T-helper 17 cell (primary cell): ENCODE measurements at places on chromosomes 2 and 18.

GRCh38 chr2:43484323-43484930 lies 111.4 kb downstream of the THADA start:
- no peak for DNase-seq

DNA sequence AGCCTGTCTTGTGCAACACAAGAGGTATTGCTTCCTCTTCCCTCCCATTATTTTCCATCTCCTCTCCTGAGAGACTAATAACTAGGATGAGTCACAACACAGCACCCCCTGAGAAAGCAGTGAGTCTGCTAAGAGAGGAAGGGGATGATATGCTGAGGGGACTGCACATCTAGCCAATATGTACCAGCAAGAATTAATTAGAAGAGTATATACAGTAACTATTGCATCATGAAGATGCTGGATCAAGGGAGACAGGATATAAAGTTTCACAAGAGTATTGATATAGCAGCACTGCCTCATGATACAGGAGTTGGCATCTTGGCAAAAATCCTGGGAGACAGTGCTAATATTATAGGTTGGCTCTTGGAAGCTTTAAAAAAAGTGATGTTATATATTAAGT lies 289.9 kb upstream of the RBMS1 start:
- no peak for DNase-seq

GRCh38 chr2:6986301-6986911 lies 69.2 kb downstream of the RNF144A start:
- DNase-seq: no peak

DNA sequence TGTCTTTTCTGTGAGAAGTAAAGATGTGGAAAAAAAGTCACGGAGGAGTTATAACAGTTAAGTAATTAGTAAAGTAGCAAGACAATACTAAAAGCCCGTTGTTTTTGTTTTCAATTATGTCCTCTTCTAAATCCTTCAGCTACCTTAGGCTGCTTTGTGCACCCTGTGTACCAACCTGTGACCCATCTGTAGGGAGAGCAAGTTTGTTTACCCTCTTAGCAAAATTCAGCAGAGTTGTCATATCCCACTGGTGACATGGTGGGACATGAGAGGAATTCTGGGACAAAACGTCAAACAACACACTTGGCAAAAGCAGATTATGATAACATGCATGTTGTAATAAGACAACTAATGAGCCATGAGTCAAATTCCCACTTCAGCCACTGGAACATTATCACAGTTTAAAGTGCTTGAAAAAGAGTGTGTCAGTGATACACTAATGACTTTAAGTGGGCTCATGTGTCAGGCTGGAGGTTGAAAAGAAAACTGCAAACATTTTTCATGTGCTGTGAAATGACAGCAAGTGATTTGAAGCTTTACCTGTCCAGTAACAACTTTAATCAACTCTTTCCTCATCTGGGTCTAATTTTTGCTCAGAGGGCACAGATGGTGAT lies 392.8 kb upstream of the ACVR2A start:
- DNase-seq: no peak

GRCh38 chr2:197240421-197241041 lies 70.0 kb downstream of the ANKRD44 start:
- no peak for DNase-seq

- no peak for DNase-seq
Measured at GRCh38 chr2:1552611-1553010, 139.3 kb downstream of the TPO start.

DNA sequence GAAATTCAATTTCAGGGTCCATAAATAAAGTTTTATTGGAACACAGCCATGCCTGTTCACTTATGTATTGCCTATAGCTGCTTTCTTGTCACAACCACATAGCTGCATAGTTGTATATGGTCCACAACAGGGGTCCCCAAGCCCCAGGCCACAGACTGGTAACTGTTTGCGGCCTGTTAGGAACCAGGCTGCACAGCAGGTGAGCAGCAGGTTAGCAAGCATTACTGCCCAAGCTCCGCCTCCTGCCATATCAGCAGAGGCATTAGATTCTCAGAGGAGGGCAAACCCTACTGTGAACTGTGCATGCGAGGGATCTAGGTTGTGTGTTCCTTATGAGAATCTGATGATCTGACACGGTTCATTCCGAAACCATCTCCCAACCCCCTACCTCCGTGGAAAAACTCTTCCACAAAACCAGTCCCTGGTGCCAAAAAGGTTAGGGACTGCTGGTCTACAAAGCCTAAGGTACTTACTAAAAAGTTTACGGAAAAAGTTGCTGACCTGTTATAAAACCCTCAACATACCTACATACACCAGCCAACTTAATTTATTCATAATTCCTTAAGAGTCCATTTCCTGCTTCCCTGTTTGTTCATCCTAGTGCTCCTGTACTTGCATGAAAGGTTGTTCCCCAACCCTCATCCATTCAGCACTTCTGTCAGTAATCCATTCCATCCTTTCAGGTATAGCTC lies 40.1 kb downstream of the NDUFAF7 start:
- DNase-seq: no peak

GRCh38 chr2:137133225-137133624 lies 367.9 kb downstream of the THSD7B start:
- no peak for DNase-seq

- no peak for DNase-seq
Measured at GRCh38 chr2:65708086-65708485, 275.7 kb upstream of the SPRED2 start.

DNA sequence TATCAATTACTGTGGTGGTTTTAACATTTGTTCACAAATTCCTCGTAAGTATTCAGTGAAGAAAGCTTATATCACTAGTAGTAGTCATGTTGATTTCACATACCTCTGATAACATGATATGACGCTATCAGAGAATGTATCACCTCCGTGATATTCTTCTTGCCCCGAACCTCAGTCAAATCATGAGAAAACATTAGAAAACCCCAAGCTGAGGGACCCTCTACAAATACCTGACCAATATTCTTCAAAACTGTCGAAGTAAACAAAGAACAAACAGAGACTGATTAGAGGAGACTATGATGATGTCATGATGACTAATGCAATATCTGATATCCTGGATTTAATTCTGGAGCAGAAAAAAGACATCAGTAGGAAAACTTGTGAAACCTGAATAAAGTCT lies 85.6 kb upstream of the SPOPL start:
- DNase-seq: no peak

DNA sequence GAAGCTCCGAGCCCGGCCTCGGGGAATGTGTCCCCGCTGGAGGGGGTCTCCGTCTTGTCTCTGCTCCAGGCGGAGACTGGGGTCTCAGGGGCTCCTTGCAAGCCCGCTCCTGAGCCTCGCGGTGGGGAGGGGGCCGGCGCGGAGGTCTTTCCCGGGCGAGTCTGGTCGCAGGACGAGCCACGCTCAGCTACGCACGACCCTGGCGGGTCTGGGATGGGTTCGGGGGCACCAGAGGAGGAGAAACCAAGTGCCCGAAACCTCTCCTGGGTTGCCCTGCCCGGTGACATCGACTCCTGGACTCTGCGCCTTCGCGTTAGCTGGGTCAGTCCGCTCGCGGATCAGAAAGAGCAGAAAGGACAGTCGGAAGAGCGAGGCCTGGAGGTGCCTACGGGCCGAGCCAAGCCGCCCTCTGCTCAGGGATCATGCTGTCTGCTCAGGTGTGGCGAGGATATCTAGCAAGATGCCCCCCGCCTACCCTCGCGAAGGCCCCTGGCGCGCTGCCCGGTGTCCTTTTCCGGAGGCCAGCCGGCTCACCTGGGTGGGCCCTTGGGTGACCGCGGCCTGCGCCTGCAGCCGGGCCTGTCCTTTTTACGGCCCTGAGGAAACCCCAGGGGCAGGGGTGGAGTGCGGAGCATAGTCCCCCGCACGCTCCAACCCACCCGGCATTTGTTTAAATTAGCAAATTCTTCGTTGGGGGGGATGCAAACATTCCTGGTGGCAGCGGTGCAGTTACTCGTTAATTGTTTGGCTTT lies 58.7 kb downstream of the SNORC start:
- DNase-seq: no peak

DNA sequence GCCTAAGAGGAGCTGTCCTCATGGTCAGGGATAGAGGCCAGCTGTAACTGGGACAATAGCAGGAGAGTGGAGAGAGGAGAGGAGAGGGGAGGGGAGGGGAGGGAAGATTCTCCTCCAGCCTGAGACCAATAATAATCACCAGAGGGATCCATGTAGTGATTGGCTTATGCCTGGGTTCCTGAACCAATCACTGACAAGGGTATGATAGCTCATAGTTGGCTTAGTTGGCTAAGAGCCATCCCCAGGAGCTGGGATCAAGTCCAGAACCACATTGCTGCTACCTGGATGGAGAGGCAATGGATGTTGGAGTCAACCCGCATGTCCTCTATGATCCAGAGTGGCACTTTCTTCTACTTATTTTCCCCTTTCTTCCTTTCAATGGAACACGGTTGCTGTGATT lies 7.7 kb upstream of the ST8SIA5 start:
- DNase-seq: no peak

GRCh38 chr2:45746888-45747287 lies 95.4 kb downstream of the PRKCE start:
- DNase-seq: no peak

- no peak for DNase-seq
Measured at GRCh38 chr18:71598374-71598773, 945.8 kb downstream of the CBLN2 start.

DNA sequence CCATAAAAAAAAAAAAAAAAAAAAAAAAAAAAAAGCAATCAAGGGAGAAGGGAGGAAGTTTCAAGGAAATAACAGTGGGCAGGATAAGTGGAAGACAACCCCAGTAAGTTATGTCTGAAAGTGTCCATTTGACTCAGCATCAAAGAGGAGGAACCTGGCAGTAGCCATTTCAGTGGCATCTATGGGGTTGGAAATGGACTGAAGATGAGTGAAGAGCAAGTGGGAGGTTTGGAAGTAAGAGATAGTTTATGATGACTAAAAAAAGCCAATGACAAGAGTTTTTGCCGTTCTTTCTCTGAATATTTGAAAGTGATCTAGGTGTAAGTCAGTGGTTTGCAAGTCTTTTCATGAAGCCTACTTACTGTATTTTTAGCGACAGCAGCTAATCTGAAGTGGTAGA lies 9.2 kb upstream of the SELENOI start:
- DNase-seq: no peak

GRCh38 chr2:162184821-162185450 lies 32.9 kb upstream of the GCG start:
- DNase-seq: no peak

DNA sequence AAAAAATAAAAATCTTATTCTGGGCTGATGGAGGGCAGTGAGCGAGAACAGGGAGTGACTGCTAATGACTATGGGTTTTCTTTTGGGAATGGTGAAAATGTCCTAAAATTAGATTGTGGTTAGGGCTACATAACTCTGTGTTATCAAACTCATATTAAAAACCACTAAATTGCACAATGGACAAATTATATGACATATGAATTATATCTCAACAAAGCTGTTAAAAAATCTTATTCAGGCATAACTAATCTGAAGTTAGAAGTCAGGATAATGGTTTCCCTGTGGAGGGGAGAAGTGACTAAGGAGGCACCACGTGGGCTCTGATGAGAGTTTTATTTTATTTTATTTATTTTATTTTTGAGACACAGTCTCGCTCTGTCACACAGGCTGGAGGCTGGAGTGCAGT lies 32.1 kb upstream of the DPP4 start:
- no peak for DNase-seq

DNA sequence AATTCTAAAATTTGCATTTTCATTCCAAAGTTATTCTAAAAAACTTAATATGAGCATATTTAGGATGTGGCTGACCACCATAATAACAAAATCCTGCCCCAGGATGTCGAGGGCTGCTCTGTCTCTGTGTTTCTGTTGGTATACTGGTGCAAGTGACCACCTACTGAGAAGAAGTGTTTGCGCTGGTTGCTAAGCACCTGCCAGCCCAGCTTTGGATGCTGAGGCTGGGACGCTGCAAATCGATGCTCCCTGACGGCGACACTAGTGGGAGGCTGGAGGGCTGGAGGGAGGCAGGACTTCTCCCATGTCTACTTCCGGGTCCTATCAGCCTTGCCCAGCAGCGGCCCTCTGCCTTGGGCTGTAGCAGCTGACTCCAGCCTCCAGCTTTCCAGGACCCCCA lies 45.0 kb downstream of the LAMA1 start:
- no peak for DNase-seq

- no peak for DNase-seq
Measured at GRCh38 chr2:80151248-80151647, 153.3 kb downstream of the LRRTM1 start.

- no peak for DNase-seq
Measured at GRCh38 chr2:3314626-3315025, 63.0 kb downstream of the EIPR1 start.

GRCh38 chr2:57181315-57182038 lies 865.1 kb upstream of the VRK2 start:
- no peak for DNase-seq

GRCh38 chr18:6683112-6683876 lies 46.2 kb upstream of the ARHGAP28 start:
- DNase-seq: no peak

GRCh38 chr2:54773838-54774237 lies 50.4 kb downstream of the EML6 start:
- DNase-seq: no peak

- no peak for DNase-seq
Measured at GRCh38 chr2:196101325-196101991, 32.8 kb upstream of the DNAH7 start.

DNA sequence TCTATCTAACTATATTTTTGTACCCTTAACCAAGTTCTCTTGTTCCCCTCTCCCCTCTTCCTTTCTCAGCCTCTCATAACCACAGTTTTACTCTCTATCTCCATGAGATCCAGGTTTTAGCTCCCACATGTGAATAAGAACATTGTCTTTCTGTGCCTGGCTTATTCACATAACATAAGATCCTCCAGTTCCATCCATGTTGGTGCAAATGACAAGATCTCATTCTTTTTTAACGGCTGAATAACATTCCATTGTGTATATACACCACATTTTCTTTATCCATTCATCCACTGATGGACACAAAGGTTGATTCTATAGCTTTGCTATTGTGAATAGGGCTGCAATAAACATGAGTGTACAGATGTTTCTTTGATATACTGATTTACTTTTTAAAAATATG lies 83.9 kb upstream of the TMEM178A start:
- DNase-seq: no peak

GRCh38 chr2:203840655-203841205 lies 26.8 kb upstream of the CTLA4 start:
- no peak for DNase-seq

- DNase-seq: no peak
Measured at GRCh38 chr2:195674491-195675221, 17.6 kb downstream of the SLC39A10 start.

DNA sequence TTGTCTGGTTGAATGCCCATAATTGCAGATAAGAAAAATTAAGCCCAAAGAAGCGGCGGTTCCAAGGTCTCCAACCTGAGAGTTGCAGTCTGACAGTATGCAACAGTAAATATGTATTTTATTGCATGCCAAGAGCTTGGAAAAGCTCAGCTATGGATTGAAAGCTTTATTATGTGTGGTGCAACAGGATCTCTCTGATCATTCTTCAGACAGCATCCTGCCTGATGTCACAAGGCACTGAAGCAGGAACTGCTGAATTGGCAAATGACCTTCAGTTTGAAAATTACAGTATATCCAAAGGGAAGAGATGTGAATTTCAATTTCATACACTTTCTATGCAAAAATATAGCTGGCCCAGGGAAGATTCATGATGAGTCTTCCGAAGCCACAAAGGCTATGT lies 42.5 kb downstream of the DOCK10 start:
- DNase-seq: no peak

GRCh38 chr2:236760246-236760645 lies 190.6 kb downstream of the ACKR3 start:
- DNase-seq: no peak

- DNase-seq: no peak
Measured at GRCh38 chr18:30491815-30492551, 550.6 kb downstream of the DSC3 start.

- no peak for DNase-seq
Measured at GRCh38 chr2:19109518-19109917, 248.9 kb downstream of the OSR1 start.
